Epithelial cell of umbilical artery (primary cell): ENCODE measurements at places on chromosomes 11 and 22. TPM values are rescaled to one million over a fixed set of nuclear protein-coding genes. Genes with fewer than 3 reads are reported as not detected.

Gene CRYBB3
- total RNA-seq, result 0.32 TPM in 1 of 2 replicates, not detected in the other

Gene YWHAH
- 104 and 111 TPM in 2 replicates for total RNA-seq

Gene APOA4
- not detected in 2 replicates for total RNA-seq

Gene ALDH3B2
- not detected in 2 replicates for total RNA-seq
